ENCODE measurements at places on chromosomes 7 and 10. TPM values are rescaled to one million over a fixed set of nuclear protein-coding genes. Genes with fewer than 3 reads are reported as not detected.

- DNase-seq: no peak
Measured at GRCh38 chr10:131577178-131577555, 265.6 kb upstream of the TCERG1L start.

DNA sequence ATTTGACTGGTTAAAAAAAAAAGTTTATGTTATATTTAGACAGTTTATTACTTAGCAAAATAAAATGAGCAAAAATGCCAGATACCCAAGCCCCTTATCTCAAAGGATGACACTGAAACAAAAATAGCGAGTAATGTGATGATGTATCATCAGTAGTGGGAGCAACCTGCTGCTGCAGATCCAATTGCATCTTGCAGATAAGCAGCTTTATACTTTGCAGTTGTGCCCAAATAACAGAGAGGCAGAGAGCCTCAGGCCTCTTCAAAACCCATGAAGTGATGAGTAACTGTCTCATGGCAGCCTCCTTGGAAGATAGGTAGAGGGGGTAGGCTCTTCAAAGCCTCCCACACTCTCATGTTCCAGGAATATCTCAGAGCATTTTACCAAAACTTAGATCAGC, 468.2 kb upstream of the LRRTM3 start:
- no peak for DNase-seq

DNA sequence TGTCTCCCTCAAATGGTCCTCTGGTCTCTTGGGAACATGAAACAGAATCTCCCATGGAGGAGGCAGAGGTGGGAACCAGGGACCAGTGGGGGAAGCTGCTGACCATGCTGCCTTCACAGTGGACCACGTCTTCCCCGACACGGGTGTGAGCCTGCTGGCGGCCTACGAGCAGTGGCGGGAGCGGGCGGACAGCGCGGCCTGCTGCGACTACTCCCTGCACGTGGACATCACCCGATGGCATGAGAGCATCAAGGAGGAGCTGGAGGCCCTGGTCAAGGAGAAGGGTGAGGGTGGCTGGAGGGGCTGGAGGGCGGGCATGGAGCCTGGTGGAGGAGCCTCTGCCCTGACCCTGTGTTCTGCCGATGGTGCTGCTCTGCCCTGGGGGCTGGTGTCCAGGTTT, 8.0 kb downstream of the DPYSL4 start:
- no peak for DNase-seq

GRCh38 chr7:50226145-50226544, 78.4 kb upstream of the IKZF1 start:
- DNase-seq: no peak

Gene C7orf57
- total RNA-seq: 0.91 TPM

Gene HTR7
- 22.9 TPM for total RNA-seq

Gene POLR2J2
- total RNA-seq: 0.27 TPM

Gene ABCC2
- total RNA-seq: 0.80 TPM

DNA sequence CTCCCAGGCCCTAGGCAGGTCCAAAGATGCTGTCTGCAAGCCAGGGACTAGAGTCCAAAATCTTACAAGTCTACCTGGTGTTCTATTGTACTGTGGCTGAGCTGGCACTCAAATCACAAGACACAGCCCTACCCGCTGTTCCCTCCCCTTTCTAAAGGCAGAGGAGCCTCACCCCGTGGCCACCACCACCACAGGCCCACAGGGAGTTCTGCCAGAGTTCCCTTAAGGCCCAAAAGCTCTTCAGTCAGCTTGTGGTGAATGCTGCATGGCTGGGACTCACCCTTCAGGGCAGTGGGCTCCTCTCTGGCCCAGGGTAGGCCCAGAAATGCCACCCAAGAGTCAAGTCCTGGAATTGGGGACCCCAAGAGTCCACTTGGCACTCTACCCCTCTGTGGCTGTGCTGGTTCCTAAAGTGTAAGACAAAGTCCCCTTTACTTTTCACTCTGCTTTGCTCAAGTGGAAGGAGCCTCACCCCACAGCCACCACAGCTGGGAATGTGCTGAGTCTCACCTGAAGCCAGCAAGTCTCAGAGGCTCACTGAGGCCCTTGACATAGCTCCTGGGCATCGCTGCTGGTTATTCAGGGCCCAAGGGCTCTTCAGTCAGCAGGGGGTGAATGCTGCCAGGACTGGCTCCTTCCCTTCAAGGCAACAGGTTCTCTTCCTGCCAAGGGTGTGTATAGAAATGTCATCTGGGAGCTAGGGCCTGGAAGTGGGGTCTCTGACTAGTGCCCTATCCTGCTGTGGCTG, 48.8 kb upstream of the PSAP start:
- DNase-seq: no peak

- no peak for DNase-seq
Measured at GRCh38 chr10:130161331-130161730, 25.1 kb downstream of the GLRX3 start.

GRCh38 chr7:99090771-99091542, 53.0 kb downstream of the SMURF1 start:
- no peak for DNase-seq

Gene MSMB
- not detected for total RNA-seq

DNA sequence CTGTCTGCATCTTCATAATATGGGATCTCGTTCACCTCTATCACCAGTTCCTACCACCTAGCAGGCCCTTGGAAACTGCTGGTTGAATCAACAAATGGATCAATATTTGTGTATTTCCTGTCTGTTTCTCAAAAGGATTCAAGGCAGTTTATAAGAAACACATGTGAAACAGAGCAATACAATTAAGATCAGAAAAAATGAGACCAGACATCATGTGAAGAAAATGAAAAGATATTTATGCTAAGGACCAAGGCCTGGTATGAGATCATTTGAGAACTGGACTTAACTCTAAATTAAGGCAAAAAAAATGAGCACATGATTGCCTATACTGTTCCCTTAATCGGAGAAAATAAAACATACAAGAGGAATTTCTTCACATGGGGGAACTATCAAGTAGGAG, 589.0 kb downstream of the SUGCT start:
- no peak for DNase-seq

- peak; percentile 62 for DNase-seq
Measured at GRCh38 chr7:33903791-33904680, 1.3 kb upstream of the BMPER start.

- no peak for DNase-seq
Measured at GRCh38 chr7:71661671-71662224, 529.8 kb downstream of the GALNT17 start.

GRCh38 chr10:6522230-6522629, 57.8 kb downstream of the PRKCQ start:
- peak; percentile 58 for DNase-seq

DNA sequence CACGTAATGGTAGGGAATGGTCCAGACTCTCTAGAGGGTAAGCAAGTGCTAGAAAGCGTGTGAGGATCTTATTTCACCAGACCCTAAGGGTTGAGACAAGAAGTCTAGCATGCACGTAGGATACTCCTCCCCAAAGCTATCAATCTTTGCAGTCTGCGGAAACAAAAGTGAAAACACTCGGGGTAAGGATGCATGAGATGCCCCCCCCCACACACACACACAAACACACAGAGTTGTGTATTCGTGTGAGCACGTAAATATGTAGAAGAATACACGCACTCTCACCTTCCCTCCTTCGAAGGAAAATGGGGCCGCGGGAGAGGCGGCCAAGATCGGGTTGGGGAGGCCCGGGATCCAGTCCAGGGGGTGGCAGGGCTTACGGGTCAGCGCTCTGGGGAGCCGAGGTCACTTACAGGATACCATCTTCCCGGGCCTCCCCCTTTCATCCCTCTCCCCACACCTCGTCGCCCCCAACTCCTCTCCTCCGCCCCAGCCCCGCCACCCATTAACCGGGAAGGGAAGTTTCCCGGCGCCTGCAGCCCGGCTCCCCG, 455 bp downstream of the CUL2 start:
- peak; percentile 3 for DNase-seq

Gene GPC2
- total RNA-seq: 16.7 TPM

DNA sequence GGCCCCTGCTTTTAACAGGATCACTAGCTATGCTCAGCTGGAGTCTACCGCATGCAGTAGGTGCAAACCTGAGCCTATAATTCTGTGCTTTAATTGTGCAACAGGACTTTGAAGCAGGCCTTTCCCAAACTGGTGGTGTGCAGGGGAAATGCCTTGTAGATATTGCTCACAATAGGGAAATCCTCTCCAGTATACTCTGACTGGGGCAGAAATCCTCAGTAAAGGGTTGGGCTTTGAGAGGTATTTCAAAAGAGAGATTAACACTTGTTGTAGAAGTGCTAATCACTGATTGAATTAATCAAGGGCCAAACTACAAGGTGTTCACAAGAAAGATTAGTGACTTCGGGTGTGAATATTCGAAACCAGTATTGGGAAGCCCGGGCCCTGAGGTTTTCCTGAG, 58.5 kb upstream of the EXOC6 start:
- no peak for DNase-seq

DNA sequence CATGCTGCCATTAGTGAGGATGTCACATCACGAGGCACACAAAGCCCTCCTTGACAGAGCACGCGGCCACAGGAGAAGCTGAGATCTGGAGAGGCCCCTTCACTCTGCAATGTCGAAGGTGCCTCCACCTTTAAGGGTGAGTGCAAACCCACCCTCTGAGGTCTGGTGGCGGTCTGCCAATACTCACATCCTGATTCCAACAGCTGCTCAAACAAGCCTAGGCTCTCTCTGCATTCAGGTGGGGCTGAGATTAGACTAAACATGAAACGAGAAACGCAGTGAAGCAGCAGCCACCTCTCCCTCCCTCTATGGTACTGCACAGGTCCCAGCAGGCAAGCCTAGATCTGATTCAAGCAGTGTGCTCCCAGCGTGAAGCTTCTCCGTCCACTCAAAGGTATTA, 151.8 kb downstream of the TCERG1L start:
- no peak for DNase-seq

Gene TAS2R39
- total RNA-seq: not detected

- peak; percentile 15 for DNase-seq
Measured at GRCh38 chr7:92697414-92697813, 107.2 kb upstream of the FAM133B start.

DNA sequence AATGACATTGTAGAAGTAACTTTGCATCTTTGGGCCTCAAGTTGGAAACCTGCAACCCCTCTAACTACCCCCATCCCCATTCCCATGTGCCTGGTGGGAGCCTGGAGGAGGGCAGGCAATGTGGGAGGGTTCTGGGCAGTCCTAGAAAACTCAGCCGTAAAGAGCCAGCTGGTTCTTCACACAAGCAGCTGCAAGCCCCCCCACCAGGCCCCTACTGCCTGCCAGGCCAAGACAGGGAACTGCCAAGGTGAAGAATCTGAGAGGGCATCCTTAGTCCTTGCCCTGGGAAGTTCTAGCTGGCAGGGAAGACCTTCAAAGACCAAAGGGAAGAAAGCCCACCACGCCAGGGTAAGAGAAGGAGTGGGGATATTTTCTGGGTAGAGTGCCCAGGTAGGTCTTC, 12.2 kb upstream of the INMT start:
- DNase-seq: no peak

Gene NACAD
- total RNA-seq: 3.2 TPM

Gene WASHC2A
- total RNA-seq: 18.6 TPM

DNA sequence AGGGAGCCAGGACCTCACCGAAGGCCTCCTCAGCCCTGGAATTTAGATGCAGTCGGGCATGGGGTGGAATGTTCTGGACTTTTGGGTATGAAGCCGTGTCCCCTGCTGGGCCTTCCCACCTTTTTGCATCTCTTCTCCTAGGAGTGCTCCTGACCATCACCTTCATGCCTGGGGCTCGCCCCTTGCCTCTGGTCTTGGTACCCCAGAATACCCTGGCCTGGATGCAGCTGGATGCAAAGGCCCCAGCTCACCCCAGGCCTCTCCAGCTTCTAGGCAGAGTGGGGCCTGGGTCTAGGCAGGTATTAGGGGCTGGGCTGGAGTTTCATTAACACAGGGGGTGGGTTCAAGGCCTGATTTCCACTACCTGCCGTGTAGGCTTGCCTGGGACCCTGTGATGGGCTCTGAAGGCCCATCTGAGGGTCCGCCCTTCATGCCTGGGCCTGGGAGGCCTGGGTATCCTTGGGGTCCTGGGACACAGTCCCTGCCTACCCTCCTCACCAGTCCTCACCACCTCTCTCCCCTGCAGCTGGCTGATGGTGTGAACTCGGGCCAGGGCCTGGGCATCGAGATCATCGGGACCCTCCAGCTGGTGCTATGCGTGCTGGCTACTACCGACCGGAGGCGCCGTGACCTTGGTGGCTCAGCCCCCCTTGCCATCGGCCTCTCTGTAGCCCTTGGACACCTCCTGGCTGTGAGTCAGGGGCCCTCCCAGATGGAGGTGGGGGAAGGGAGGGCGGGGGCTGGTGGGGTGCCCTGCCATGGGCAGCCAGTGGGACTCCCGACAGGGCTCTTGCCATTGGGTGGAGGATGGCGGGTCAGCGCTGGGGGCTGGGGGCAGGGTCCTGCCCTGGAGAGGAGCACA, 10.1 kb downstream of the AQP1 start:
- DNase-seq: no peak

DNA sequence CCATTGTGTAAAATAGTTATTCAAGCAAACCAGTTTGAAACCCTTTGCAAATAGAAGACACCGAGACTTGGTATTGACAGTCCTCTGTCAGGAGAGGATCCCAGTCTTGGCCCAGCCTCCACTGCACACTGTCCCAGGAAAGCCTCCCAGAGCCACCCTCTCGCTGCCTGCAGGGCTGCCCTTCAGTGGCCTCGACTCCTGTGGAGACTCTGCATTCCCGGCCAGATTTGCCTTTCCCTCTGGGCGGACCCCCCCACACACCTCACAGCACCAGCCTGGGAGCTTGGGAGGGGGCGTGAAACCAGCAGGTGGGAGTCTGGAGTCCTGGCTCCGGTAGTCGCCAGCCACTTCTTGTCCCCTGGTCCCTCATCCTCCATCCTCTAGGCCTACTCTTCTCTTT, 48.7 kb downstream of the GRK5 start:
- DNase-seq: no peak

- no peak for DNase-seq
Measured at GRCh38 chr7:68006619-68007018, 1010.0 kb downstream of the TYW1 start.

All from Daoy (cell line).